Retina (tissue), 1 donor: ENCODE measurements at places on chromosomes 3 and 15.
A peak's percentile ranks its signal among the peaks of the same experiment; 100 is the strongest.

DNA sequence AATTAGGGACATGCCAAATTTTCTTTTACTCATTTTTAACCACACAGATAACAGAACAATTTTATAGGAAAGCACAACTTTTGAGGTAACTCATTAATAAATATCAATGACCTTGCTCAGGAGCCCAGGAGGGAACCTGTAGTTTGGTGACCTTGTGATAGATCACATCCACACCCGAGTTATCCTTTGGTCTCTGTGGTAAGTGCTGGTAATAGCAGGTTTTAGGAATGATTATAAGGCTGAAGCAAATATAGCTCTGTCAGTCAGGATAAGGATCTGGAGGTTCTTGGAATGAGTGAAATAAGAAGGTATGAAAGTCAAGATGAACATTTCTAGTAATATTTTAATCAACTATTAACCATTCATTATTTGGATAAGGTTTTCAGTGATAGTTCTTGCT, 46.5 kb downstream of the EPHA6 start:
- DNase-seq, result no peak

DNA sequence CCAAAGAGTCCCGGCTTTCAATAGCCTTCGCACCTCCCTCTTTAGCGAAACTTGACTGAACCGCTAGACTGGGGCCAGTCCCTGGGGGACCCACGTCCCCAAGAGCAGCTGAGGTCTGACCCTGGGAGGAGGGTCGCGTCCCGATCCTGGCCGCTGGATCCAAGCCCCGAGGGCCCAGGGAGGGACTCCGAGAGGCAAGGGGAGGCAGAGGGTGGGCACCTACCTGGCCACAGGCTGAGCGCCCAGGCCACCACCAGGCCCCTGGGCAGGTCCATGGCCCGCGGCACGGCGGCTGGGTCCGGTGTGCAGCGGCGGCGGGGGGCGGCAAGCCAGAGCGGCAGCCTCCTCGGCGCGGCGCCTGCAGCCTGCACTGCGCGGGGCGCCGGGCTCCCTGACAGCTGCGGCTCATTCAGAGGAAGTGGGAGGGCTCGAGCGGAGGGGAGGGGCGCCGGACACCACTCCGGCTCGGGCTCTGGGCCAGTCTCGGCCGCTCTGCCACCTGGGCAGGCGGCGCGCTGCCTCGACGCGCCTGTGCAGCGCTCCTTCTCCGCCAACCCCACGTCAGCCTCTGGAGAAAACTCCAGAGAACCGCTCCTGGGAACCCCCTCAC, at the start of gene ITGA11:
Gene ITGA11, minus strand, starts transcription at position 372 of the 610 bp plus-strand sequence. Its CDS starts 97 bp downstream, at position 275.
- DNase-seq, result peak; percentile 77

GRCh38 chr3:187713504-187713903, 11.1 kb upstream of the RTP2 start:
- DNase-seq, result no peak

DNA sequence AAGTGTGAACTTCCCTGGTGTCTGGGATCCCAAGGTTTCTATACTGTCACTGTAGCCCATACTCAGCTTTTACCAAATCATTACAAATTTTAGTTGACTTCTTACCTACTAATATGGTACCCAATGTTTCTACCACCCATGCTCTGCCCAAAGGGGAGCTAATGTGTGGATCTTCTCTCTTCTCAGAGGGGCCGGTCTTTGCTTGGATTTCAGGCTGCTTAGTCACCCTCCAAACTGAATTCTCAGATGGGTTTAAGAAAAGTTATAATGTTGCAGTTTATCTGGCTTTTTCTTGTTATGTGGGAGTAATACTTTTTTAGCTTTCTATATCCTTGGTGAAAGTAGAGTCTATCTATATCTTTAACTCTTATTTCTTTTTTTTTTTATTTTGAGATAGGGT, 67.1 kb upstream of the AKAP13 start:
- no peak for DNase-seq

- no peak for DNase-seq
Observed at GRCh38 chr3:117172426-117172825, 462.8 kb downstream of the TUSC7 start.

GRCh38 chr3:104746056-104746455, 620.7 kb upstream of the ALCAM start:
- no peak for DNase-seq

GRCh38 chr3:128923576-128923975, 44.2 kb downstream of the ACAD9 start:
- DNase-seq, result no peak

DNA sequence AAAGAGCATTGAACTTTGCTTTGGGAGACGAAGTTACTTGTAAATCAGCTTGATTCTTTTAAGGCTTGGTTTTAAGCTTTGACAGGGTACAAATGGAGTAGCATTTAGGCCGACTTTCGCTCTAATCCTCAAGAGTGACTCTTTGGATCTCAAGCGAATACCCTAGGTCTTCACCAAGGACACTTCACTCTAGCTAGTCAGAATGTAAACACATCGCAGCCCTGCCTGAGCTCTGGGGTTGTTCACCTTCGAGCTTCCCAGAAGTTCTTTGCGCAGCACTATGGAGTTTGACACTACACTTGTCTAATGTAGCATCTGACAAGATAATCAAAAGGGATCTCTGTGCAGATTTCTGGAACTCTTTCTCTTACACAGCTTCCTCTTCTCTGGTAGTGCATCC, 22.3 kb downstream of the NRG4 start:
- DNase-seq, result no peak

GRCh38 chr3:9390265-9390888, 7.0 kb upstream of the SETD5 start:
- no peak for DNase-seq

DNA sequence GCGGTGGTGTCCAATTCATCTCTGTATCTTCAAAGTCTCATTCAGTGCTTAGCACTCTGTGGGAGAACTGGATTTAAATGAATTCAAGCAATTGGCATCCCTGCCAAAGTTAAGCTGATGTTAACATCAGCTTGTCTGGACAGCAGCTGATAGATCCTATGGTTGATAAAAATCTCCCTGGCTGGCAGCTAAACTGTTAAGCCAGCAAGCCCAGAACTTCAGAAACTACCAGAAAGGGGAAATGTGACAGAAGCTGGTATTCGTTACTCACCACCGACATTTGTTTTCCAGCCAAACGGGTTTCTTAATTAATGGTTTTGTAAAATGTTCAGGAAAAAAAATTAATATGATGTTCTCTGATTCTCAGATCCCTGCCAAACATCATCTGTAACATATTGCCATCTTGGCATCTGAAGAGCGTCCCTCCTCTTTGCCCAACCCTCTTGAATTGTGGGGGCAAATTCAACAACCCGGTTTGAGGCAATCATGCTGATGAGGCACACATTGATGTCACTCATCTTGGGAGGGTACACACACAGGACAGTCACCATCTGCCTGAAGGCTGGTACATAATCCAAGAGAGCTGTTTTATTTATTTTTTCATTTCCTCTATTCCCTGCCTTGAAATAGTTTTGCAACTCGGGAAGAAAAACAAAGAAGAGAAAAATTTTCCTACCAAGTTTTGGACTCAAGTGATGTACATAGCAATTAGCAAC, 76.3 kb upstream of the ABHD17C start:
- no peak for DNase-seq

- DNase-seq, result no peak
Observed at GRCh38 chr3:99394831-99395778, 243.3 kb upstream of the COL8A1 start.

GRCh38 chr15:33448151-33448550, 137.4 kb downstream of the RYR3 start:
- no peak for DNase-seq

GRCh38 chr3:64290864-64291263, 65.6 kb upstream of the PRICKLE2 start:
- DNase-seq, result no peak

GRCh38 chr15:84976746-84977345, 4.8 kb upstream of the PDE8A start:
- DNase-seq, result no peak
